ENCODE measurements at places on chromosomes 2 and 18.
A peak's percentile ranks its signal among the peaks of the same experiment; 100 is the strongest.

- DNase-seq: no peak
These were observed 131.3 kb downstream of the MAP4K4 start for GRCh38 chr2:101828673-101829334.

- no peak for DNase-seq
These were observed 1041.2 kb upstream of the CDH2 start for GRCh38 chr18:29218091-29218490.

DNA sequence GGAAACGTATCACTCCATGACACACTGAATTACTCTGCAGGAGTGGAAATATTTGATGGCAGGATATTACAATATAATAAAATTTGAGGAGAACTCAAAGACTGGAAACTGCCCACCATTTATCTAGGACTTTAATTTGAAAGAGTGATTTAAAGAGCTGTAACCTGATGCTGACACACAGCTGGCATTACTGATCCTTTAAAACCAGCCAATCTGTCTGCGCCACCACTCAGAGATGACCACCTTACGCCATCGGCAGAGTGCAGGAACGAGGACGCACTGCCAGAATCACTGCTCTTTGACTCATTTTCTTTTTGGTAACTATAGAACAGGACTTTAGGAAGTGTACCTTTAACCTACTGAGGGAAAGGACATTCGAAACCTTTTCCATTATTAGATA, 114.1 kb downstream of the EPB41L3 start:
- DNase-seq: no peak

DNA sequence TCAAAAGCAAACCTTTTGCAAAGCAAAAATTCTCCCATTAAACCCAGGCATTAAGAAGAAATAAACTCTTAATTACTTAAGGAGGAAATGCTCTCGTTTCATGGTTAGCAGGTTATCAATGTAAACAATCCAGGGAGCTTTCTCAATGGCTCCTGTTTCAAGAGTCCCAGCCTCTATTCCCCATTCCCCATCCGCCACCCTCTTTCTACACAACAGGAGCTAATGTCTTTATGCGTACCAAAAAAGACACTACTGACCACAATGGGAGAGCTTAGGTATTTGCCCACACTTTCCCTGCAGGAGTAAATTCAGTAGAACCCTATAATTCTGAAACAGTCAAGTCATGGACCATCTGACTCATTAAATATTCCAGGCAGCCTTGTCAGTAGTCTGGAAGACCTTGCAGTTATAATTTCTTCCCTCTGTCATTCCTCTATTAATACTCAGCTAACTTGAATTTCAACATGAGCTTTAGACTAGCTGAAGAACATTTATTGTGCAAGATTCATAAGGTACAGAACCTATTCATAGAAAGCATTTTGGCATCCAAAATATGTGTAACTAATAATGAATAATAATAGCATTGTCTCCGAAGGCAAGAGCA, 48.6 kb downstream of the SLC8A1 start:
- peak; percentile 80 for DNase-seq

DNA sequence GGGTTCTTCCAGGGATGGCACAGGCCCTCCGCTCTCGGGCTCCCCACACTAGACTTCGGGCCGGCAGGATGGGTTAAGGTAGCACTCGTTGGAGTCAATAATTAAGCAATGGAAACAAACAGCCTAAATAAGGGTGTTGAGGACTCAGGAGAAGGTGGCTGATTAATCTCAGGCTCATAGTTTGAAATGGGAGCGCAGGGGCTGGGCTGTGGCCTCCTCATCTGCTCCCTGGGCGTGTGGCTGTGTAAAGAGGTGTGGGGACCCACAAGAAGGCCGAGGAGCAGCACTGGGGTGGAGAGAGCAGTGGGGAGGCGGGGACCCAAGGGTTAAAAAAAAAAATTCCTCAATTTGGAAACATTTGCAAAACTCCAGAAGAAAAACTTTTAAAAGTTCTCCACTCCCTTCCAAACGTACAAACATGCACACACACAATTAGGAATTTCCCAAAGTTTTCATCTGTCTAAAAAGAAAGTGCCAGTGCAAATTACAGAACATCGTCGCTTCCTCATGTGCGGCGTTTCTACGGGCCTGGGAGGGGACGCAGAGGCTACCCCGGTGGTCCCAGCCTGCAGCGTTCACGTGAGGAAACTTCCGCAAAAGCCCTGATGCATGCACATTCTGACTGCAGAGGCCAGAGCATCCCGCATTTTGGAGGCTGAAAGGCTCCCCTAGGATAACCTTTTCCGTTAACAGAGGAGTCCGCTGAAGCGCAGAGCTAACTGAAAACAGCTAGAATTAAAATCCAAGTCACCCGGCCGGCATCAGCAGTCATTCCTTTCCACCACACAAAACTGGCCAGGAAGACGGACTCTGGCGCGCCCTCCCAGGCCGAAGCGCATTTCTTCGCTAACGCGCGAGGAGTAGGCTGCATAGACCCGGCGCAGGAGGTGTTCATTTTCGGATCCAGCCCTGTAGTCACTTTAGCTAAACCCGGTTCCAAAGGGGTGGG, 1.0 kb upstream of the TUBB6 start:
- peak; percentile 30 for DNase-seq

DNA sequence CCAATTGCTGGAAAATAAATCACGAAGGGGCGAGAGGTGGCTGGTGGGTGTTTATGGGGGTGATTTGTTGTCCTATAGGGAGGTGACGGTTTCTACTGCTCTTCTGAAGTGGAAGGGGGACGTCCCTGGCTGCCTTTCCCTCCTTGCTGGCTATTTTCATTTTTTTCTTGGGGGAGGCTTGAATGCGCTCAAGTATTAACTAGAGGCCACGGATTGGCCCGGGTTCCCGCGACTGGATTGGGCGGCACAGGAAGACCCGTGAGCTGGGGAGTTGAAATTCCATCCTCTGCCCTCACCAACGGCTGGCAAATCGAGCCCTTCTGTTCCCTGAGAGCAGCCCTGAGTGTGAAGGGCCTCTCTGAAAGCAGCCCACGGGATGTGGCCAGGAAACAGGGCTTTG, 176.5 kb upstream of the SPRED2 start:
- no peak for DNase-seq

GRCh38 chr2:21317131-21317530, 193.4 kb downstream of the TDRD15 start:
- peak; percentile 4 for DNase-seq

GRCh38 chr2:232888839-232889529, 18.9 kb downstream of the SNORC start:
- DNase-seq: no peak

DNA sequence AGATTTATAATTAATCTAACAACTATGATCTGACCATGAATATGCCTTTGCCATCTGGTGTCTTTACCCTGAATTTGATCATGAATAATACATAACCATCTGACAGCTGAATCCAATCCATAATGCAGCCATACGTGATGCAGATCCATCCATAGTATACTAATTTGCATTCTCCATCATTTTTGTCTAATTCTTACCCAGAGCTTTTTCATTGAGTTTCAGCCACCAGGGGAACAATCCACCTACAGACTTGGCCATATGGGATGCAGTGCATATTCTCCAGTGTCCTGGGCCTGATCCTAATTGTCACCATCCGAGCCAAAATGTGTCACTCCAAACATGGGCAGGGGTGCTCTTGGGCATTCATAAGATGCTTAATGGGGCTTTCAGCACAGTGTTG, 227.2 kb upstream of the CRIM1 start:
- DNase-seq: no peak

GRCh38 chr2:129239141-129239540, 740.3 kb upstream of the RAB6C start:
- DNase-seq: no peak

DNA sequence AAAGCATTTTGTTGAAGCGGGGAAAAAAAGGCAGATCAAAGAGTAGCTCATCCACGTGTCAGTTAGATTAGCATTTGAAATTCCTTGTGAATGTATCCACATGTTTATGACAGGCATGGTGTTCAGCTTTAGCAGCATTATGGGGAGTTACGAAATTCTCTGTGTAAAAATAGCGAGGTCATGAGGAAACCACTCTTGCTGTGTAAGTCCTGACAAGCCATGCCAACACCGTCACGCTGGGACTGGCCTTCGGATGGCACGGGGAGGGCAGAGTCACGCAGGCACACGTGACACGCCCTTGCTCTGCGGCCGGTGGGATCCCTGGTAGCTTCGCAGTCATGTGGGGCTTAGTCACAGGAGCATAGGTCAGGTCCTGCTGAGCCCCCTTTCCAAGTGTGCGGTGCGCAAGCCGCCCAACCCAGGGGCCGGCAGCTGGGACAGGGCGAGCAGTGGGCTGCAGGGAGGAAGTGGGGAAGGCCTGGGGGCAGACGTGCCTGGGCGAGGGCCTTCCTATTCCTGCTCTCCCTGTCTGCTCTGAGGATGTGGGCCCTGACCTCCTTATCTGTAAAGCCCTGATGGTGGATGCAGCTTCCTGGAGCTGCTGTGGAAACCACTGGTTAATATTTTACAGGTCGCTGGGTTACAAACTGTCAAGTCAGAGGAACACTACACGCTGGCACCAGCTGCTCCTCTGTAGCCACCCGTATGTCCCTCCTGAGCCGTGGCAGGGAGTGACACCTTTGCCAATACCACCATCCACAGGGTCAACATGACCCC, 18.0 kb downstream of the MBP start:
- peak; percentile 74 for DNase-seq

GRCh38 chr18:54948350-54948837, 10.9 kb downstream of the CCDC68 start:
- no peak for DNase-seq

- no peak for DNase-seq
These were observed 17.7 kb downstream of the SLC66A2 start for GRCh38 chr18:79933765-79934164.

GRCh38 chr2:45353879-45354278, 257.2 kb downstream of the SRBD1 start:
- DNase-seq: peak; percentile 43

DNA sequence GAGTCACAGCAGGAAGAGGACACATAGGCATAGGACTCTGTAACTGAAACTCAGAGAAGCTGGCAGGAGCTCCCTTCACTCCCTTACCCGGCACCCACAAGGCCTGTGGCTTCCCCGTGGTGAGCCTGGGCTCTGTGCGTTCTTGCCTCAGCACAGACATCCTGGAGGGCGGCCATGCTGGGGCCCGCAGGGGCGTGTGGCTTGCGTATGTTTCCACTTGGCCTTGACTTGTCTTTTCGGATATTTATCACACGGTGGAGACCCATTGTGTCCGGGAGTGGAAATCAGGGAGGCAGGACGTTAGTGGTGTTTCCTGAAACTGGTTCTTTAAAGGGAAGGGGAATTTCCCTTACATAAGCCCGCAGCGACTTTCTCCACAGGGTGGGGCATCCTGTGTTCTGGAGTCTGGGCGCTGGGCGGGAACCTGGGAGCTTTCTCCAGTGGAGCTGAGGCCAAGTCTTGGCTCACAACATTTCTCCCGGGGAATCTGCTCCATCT, 49.9 kb upstream of the EML6 start:
- DNase-seq: no peak

DNA sequence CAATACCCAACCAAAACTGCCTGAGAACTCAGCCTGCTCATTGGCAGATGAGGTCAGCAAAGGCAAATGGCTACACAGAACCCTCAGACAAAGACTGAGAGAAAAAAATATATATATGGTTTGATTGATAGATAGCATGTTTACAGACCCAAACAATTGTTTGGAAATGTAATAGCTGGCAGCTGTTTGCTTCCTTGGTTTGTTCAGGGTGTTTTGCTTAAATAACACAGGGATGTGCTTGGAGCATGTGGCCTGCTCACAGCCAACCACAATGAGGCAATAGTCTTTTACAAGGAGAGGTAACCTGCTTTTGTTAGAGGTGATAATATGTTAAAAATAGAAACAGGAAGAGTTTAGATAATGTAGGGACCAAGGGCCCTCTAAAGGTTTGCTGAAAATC, 84.5 kb downstream of the PDK1 start:
- no peak for DNase-seq

GRCh38 chr2:40243581-40244187, 208.2 kb downstream of the SLC8A1 start:
- DNase-seq: no peak

GRCh38 chr2:153474407-153474806, 4.2 kb downstream of the RPRM start:
- DNase-seq: no peak

DNA sequence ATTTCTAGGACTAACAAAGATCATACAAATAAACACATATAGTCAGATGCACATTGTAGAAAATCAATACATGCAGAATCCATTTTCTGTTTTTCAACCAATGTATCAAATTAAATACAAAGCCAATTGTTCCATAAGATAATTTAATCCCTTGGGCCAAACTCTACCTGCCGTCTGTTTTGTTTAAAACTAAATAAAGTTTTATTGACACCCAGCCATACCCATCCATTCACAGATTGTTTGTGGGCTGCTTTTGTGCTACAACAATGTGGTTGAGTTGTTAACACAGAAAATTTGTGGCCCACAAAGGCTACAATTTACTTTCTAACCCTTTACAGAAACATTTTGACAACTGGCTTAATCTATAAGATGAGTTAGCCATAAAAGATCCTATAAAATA, 484.0 kb upstream of the ID2 start:
- DNase-seq: no peak

DNA sequence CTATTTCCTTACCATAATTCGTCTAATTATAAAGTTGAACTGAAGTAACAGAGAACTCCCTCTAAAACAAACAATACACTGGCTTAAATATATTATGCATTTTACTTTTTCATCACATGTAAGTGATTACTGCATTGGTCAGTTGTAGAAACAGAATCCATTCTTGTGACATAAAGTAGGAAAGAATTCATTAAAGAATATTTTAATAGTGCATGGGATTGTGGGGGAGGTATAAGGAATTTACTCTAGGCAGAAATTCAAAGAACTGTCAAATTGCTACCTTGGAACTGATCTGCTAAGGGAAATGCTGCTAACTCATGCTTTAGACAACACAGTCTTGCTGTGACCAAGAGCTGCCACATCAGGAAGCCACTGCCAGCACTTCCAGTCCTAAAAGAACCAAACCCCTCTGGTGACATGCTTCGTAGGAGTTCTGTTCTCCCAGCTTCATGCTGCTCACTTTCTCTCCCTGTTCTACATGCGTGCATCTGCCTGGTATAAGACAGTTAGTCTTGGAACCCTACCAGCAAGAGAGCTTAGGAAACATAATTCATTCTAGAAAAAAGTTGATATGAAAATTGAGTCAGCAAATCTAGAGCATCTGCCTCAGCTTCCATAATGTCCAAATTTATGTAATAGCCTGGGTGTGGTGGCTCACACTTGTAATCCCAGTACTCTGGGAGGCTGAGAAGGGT, 1137.6 kb upstream of the NXPH2 start:
- no peak for DNase-seq

DNA sequence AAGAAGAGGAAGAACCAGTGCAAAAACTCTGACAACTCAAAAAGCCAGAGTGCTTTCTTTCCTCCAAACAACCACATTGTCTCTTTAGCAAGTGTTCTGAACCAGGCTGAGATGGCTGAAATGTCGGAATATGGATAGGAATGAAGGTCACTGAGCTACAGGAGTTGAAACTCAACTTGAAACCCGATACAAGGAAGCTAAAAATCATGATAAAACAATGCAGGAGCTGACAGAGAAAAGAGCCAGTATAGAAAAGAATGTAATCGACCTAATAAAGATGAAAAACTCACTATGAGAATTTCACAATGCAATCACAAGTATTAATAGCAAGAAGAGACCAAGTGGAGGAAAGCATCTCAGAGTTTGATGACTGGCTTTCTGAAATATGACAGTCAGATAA, 15.0 kb upstream of the EIF2AK3 start:
- no peak for DNase-seq

- DNase-seq: no peak
These were observed 160.9 kb downstream of the MYO5B start for GRCh38 chr18:50034029-50034428.

GRCh38 chr2:60826111-60826510, 55.3 kb upstream of the REL start:
- no peak for DNase-seq

GRCh38 chr18:56569416-56569815, 69.0 kb downstream of the TXNL1 start:
- no peak for DNase-seq

GRCh38 chr2:173656086-173656485, 301.4 kb downstream of the CDCA7 start:
- DNase-seq: no peak

Data from fibroblast of the conjunctiva (primary cell).